ENCODE measurements at places on chromosomes 11 and 22. TPM values are rescaled to one million over a fixed set of nuclear protein-coding genes. Genes with fewer than 3 reads are reported as not detected.

The BEST1 gene
- total RNA-seq, result 1.9 TPM

The TRPC6 gene
- total RNA-seq, result 5.4 TPM

The PNPLA5 gene
- total RNA-seq, result not detected

The ARHGAP20 gene
- 34.5 TPM for total RNA-seq

The CNGA4 gene
- 0.36 TPM for total RNA-seq

The SSH3 gene
- 3.4 TPM for total RNA-seq

The TMPRSS13 gene
- total RNA-seq, result 0.09 TPM

The SPON1 gene
- 39.1 TPM for total RNA-seq

The RCOR2 gene
- 15.5 TPM for total RNA-seq

The GP1BB gene
- total RNA-seq, result 13.7 TPM

The P2RY2 gene
- 0.09 TPM for total RNA-seq

The TUG1 gene
- 103 TPM for total RNA-seq

The C11orf52 gene
- not detected for total RNA-seq

The NEU3 gene
- 19.3 TPM for total RNA-seq

The PCSK7 gene
- 35.7 TPM for total RNA-seq

The SYT9 gene
- 20.7 TPM for total RNA-seq

The EHF gene
- 0.45 TPM for total RNA-seq

The PRG3 gene
- total RNA-seq, result not detected

The VPREB1 gene
- total RNA-seq, result not detected

The CALCA gene
- 3.1 TPM for total RNA-seq

The SMC1B gene
- total RNA-seq, result not detected

The KIRREL3 gene
- 31.0 TPM for total RNA-seq

The SCN4B gene
- total RNA-seq, result 9.2 TPM

The RFPL2 gene
- total RNA-seq, result 0.73 TPM

The F2 gene
- 0.18 TPM for total RNA-seq

The KCTD14 gene
- total RNA-seq, result 2.8 TPM

The OR5A1 gene
- not detected for total RNA-seq

The OR6T1 gene
- not detected for total RNA-seq

The ANO5 gene
- total RNA-seq, result 9.8 TPM

The KDELR3 gene
- 1.5 TPM for total RNA-seq

The NLRP14 gene
- 1.6 TPM for total RNA-seq

The SMDT1 gene
- 14.1 TPM for total RNA-seq

The TRIM51 gene
- total RNA-seq, result not detected

The MYOD1 gene
- not detected for total RNA-seq

The TBCEL gene
- 36.3 TPM for total RNA-seq

The OR10A5 gene
- total RNA-seq, result not detected

The PHF21B gene
- 21.9 TPM for total RNA-seq

The BRSK2 gene
- 38.5 TPM for total RNA-seq

The RBMXL2 gene
- total RNA-seq, result 0.64 TPM

The ACER3 gene
- 16.0 TPM for total RNA-seq

The KMT5B gene
- 105 TPM for total RNA-seq

The MMP8 gene
- total RNA-seq, result 0.09 TPM

The CYB561A3 gene
- total RNA-seq, result 15.2 TPM

The TNNT3 gene
- total RNA-seq, result 0.64 TPM

The DDT gene
- 32.5 TPM for total RNA-seq

The CRYBB1 gene
- total RNA-seq, result 0.27 TPM

The OR52K2 gene
- 0.27 TPM for total RNA-seq

The DUSP8 gene
- 6.7 TPM for total RNA-seq

The APOA5 gene
- total RNA-seq, result not detected

The MLC1 gene
- total RNA-seq, result 33.1 TPM

The OR5D18 gene
- not detected for total RNA-seq

The PYGM gene
- total RNA-seq, result 1.1 TPM

The AIFM3 gene
- total RNA-seq, result 6.4 TPM
